ENCODE measurements at places on chromosomes 3 and 15. TPM values are rescaled to one million over a fixed set of nuclear protein-coding genes. Genes with fewer than 3 reads are reported as not detected.

GABRR3 gene
- total RNA-seq: not detected

ALAS1 gene
- total RNA-seq: 27.0 TPM

LEKR1 gene
- 0.26 TPM for total RNA-seq

GRM2 gene
- 0.12 TPM for total RNA-seq

PGBD4 gene
- total RNA-seq: 2.2 TPM

VPS13C gene
- total RNA-seq: 79.4 TPM

ROPN1 gene
- not detected for total RNA-seq

THOC7 gene
- total RNA-seq: 66.5 TPM

TICRR gene
- total RNA-seq: 1.2 TPM

ENTPD3 gene
- 0.31 TPM for total RNA-seq

NECTIN3 gene
- total RNA-seq: 50.3 TPM

RBP2 gene
- not detected for total RNA-seq

ARHGEF26 gene
- total RNA-seq: 2.6 TPM

CLDN1 gene
- not detected for total RNA-seq

FEZF2 gene
- total RNA-seq: not detected

ACP3 gene
- total RNA-seq: not detected

NSUN3 gene
- 12.3 TPM for total RNA-seq

METTL6 gene
- 29.3 TPM for total RNA-seq

UPK1B gene
- 0.40 TPM for total RNA-seq

LPP gene
- total RNA-seq: 58.6 TPM

GRAMD2A gene
- total RNA-seq: 0.06 TPM

ALS2CL gene
- 3.2 TPM for total RNA-seq

CYP8B1 gene
- total RNA-seq: not detected

IL17RB gene
- not detected for total RNA-seq

TRH gene
- not detected for total RNA-seq

ALDH1L1 gene
- 3.3 TPM for total RNA-seq

RNF168 gene
- total RNA-seq: 17.4 TPM

CDCP1 gene
- total RNA-seq: 7.7 TPM

TMC3 gene
- not detected for total RNA-seq

SERINC4 gene
- under 0.01 TPM for total RNA-seq

NEK10 gene
- 26.4 TPM for total RNA-seq

USP3 gene
- total RNA-seq: 26.4 TPM

UCN2 gene
- total RNA-seq: 0.19 TPM

ALG3 gene
- 29.3 TPM for total RNA-seq

BSN gene
- total RNA-seq: 0.06 TPM

CSTA gene
- total RNA-seq: 0.66 TPM

MED12L gene
- 0.66 TPM for total RNA-seq

CLDN16 gene
- total RNA-seq: not detected

TRIM59 gene
- 25.3 TPM for total RNA-seq

CHRM5 gene
- total RNA-seq: under 0.01 TPM

ELP6 gene
- total RNA-seq: 31.5 TPM

FGD5 gene
- 5.4 TPM for total RNA-seq

POPDC2 gene
- 0.25 TPM for total RNA-seq

SLC22A13 gene
- 0.13 TPM for total RNA-seq

IL12A gene
- 0.19 TPM for total RNA-seq

KCNMB2 gene
- not detected for total RNA-seq

CA12 gene
- 93.6 TPM for total RNA-seq

AGBL1 gene
- not detected for total RNA-seq

ZNF385D gene
- 2.0 TPM for total RNA-seq

SLC15A2 gene
- total RNA-seq: 0.25 TPM

GASK1A gene
- 0.92 TPM for total RNA-seq

PLA2G4D gene
- not detected for total RNA-seq

PPCDC gene
- 10.2 TPM for total RNA-seq

SEMA3G gene
- under 0.01 TPM for total RNA-seq

LYSMD4 gene
- total RNA-seq: 10.7 TPM

PLSCR5 gene
- not detected for total RNA-seq

SAXO2 gene
- 0.66 TPM for total RNA-seq

CPA3 gene
- total RNA-seq: 0.12 TPM

GRIP2 gene
- not detected for total RNA-seq

Data from aortic smooth muscle cell (primary cell).